ENCODE measurements at places on chromosomes 6 and 20.

- no peak for DNase-seq
These were observed 81.8 kb upstream of the SPACA1 start for GRCh38 chr6:87965806-87966205.

DNA sequence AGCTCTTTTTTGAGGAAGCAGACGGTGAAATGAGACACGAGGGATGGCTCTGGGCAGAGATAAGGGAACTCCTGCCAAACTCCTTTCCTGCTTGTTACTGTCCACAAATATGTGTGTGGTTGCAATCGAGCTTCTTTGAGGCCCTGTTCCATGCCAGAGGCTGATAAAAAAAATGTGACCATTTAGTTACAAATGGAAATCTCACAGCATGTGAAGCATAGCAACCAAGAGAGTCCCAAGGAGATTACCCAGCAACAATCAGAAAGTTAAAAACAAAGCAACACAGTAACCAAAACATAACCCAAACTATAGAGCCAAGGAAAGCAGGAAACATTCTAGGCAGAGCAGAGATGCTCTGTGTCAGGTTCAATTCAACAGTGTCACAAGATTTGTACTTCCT, 35.4 kb upstream of the HMGN3 start:
- DNase-seq: no peak

GRCh38 chr6:42467651-42468050, 15.9 kb upstream of the TRERF1 start:
- DNase-seq: no peak

DNA sequence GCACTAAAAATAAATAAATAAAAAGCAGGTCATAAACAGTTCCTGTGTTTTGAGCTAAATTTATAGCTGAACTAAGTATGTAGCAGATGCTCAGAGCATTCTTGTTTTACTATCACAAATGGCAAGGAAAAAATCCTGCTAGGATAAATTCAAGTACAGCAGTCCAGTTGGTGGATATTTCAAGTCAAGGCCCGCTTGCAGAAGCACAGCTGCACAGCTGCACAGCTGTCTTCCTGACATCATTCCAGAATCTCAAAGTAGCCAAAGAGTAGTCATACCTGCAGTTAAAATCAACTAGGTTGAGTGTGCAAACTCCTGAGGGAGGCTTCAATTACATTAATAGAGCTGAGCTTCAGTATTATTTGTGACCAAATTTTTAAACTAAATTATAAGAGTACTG, 297.7 kb upstream of the MANEA start:
- no peak for DNase-seq

DNA sequence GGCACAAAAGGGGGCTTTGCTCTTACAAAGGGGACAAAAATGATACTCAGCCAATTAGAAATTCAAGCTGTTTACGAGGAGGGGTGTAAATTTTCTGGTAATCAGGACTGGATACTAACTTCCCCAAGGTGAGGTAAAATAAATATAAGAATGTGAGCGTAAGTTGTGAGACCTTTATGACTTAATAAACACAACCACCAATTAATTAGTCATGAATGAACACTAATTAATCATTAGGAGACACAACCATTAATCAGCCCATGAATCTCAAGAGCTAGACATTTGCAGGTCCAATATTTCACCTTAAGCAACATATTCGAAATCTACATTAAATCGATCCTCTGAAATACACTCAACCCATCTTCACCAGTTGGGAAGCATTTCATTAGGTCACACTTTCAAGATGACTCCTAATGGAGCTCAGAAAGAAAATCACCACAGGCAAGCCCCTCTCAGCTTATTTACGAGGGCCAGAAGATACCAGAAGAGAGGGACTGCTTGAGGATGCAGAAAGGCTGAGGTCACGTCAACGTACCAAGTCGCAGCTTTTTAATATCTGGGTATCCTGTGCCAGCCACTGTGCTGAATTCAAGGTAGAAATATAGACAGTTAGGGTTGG, 2.7 kb downstream of the ADTRP start:
- DNase-seq: no peak

- DNase-seq: no peak
These were observed 872 bp upstream of the RIMS4 start for GRCh38 chr20:44811150-44811685.

GRCh38 chr6:15232836-15233510, 12.9 kb upstream of the JARID2 start:
- DNase-seq: no peak

- no peak for DNase-seq
These were observed 16.9 kb upstream of the SNAI1 start for GRCh38 chr20:49965781-49966305.

DNA sequence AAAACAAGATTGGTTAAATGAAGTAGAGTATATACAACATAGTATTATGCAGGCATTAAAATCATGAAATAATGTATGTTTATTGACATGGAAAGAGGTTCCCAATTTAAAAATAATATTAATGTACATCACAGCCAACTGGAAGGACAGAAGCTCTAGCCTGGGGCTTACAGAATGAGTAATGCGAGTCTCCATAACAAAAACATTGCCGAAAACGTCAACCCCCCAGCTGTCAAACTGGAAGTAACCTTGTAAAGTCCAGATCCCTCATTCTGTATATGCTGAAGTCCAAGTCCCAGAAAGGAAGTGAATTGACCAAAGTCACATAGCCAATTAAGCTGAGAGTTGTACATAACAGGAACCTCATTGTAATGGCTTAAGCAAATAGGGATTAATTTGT, 128.7 kb upstream of the ECI2 start:
- DNase-seq: no peak

- DNase-seq: no peak
These were observed 218.6 kb upstream of the MOCS1 start for GRCh38 chr6:40152701-40153436.

GRCh38 chr20:63280371-63280770, 7.8 kb downstream of the ARFGAP1 start:
- DNase-seq: no peak

DNA sequence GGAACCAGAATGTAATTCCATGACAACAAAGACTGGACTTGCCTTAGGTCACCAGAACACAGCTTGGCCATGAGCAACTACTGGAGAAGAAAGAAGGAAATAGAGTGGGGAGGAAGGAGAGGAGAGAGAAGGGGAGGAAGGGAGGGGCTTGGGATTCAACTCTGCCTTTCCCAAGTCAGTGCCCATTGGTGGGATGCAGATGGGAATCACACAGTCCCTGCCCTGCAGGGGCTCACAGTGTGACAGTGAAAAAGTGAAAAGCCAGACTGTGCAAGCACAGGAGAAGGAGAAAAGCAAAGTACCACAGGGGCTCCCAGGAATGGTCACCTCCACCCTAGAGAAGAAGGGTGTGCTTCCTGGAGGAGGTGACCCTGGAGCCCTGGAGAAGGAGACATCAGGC, 14.0 kb downstream of the RIMS4 start:
- DNase-seq: no peak

- DNase-seq: no peak
These were observed 136.9 kb upstream of the SUPT3H start for GRCh38 chr6:45514454-45515230.

DNA sequence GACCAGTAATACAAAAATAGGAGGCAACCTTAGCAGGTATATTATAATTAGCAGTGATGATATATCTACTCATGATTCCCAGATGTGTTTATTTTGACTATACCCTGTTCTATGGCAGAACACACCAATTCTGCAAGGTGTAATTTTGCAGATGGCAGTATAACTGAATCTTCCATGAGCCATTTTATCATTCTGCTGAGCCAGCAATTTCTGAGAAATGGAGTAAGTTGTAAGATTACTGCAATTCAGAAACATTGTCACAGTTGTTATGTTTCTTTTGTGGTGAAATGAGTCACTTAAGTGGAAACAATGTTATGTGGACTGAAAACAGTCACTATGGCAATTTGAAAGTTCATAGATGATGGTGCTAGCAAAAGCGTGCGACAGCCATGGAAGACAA, 63.7 kb upstream of the RIMS1 start:
- DNase-seq: no peak

DNA sequence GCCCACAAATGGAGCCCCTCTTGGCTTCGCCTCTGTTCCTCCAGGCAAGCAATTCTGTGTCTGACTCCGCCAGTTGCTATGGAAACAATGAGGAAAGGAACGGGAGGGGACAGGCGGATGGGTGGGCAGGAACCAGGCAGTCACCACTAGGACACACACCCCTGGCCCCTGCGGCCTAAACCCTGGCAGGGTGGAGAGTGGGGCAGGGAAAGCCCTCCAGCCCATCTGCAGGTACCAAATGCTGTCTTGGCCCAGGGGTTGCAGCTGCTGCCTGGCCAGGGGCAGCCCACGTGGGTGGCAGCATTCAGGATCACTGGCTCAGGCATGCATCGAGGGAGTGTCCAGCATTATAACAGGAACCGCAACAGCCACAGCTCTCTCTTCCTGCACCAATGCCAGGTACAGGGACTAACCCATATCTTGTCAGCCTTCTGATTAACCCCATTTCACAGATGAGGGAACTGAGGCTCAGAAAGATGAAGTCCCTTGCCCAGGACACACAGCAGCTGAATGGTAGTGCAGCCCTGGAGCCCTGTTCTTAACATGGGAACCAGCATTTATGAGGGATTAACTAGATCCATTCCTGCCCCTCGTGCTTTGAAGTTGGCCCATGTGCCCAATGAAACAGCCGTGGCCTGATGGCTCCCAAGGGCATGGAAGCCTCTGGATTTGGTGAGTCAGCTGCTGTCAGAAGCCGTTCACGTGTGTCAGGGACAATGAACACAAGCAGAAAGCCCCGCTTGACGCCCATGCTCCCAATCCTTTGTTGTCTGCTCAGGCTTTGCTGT, 66.3 kb downstream of the NOL4L start:
- no peak for DNase-seq

GRCh38 chr20:19809505-19809904, 51.4 kb downstream of the RIN2 start:
- DNase-seq: no peak

DNA sequence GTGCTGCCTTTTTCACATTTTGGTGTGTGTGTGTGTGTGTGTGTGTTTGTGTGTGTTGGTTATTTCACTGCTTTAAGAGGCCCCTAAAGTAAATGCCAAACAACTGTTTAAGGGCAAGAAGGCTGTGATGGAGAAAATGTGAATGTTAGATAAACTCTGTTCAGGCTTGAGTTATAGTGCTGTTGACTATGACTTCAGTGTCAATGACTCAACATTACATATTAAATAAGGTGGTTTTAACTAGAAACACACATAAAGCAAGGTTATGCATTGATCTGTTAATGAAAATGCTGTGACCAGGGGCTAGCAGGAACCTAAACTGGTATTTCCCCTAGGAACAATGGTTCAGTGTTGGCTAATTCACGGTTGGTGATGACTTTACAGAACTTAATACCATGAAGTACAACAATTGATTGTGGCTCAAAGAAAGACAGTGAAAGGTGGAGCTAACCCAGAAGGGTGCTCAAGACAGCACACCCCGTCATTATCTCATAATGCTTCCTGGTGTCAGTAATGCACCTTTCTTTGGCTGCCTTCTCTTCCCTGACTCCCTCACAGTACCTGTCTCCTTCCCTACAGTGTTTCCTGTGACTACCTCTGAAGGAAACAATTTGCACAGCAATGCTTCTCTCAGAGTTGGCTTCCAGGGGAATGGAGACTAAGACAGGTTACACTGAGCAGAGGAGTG, 116.1 kb downstream of the RIN2 start:
- no peak for DNase-seq

DNA sequence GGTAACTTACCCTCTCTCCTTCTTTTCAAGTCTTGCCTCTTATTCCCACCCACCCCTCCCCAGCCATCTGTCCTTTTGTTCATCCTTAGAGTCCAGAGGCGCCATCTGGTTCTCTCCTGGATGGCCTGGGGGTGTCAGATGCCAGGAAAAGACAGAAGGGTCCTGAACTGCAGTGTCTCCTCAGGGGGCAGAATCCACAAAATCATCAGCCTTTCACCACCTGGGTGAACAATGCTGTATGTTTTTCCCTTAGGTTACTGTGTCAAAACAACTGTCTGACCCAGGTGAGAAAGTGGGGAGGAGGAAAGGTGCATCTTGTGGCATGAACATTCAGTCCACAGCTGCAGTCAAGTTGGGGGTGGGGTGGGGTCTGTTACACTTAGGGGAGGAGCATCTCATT, 47.9 kb upstream of the FYN start:
- DNase-seq: no peak

DNA sequence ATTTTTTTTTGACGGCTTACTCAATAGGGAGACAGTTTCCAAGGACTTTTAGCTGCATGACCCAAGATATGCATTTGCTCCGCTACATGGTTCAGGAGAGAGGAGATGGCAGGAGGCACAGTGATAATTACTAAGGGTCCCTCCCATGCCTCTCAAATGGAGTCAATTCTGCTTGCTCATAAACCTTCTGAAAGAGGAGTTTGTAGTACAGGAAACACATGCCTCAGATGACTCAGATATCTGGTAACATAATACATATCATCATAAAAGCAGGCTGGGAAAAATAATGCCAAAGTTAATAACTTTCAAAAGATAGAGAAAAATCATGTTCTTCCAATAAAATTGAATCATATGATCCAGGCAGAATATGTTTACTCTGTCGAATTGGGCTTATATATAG, 97.6 kb upstream of the DEFB112 start:
- DNase-seq: no peak

DNA sequence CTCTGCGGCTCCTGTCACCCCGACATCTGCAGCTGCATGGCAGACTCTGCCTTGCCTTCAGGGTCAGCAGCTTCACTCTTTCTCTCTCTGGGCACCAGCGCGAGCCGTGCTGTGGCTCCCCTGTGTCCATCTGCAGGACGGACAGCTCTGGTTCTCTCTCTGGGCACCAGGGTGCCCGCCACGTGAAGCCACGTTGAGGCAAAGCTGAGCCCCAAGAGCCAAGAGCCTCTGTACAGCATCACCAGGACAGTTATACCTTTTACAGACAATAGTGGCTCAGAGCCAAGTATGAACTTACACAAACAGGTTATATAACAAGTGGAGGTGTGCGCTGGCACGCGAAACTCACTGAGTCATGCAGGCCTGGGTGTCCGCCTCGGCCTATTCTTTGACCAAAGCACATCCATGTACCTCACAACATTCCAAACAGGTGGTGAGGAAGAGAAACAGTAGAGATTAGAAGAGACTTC, 50.8 kb downstream of the FAM50B start:
- DNase-seq: no peak

DNA sequence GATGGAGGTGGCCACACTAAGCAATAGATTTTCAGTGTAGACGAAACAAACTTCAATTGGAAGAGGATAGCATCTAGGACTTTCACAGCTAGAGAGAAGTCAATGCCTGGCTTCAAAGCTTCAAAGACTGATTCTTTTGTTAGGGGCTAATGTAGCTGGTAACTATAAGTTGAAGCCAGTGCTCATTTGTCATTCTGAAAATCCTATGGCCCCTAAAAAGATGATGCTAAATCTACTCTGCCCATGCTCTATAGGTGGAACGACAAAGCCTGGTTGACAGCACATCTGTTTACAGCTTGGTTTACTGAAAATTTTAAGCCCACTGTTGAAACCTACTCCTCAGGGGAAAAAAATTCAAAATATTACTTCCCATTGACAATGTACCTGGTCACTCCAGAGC, 226.7 kb downstream of the BCAS1 start:
- DNase-seq: no peak

DNA sequence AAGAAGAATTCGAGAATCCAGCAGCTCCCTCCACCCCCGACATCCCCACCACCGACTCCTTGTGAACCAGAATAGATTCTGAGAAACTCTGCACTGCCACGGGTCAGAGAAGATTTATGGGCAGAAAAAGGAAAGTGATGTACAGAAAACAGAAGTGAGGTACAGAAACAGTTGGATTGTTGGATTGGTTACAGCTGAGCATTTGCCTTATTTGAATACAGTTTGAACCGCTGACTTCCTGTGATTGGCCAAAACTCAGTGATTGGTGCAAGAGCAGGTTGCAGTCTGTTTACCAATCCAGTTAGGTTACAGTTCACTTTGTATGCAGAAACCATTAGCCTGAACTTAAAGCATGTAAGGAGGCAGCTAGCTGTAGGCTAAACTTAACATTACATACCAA, 131.2 kb upstream of the HDDC2 start:
- DNase-seq: no peak

Measured in stimulated activated CD8-positive, alpha-beta memory T cell treated with anti-CD3 and anti-CD28 coated beads, Interleukin-2, amount 100 ng/mL, for 48 hours (primary cell).